ENCODE measurements at places on chromosomes 7 and 10. TPM values are rescaled to one million over a fixed set of nuclear protein-coding genes. Genes with fewer than 3 reads are reported as not detected.
A peak's percentile ranks its signal among the peaks of the same experiment; 100 is the strongest.

The PPP1R9A gene
- 16.7 TPM for polyA plus RNA-seq

DNA sequence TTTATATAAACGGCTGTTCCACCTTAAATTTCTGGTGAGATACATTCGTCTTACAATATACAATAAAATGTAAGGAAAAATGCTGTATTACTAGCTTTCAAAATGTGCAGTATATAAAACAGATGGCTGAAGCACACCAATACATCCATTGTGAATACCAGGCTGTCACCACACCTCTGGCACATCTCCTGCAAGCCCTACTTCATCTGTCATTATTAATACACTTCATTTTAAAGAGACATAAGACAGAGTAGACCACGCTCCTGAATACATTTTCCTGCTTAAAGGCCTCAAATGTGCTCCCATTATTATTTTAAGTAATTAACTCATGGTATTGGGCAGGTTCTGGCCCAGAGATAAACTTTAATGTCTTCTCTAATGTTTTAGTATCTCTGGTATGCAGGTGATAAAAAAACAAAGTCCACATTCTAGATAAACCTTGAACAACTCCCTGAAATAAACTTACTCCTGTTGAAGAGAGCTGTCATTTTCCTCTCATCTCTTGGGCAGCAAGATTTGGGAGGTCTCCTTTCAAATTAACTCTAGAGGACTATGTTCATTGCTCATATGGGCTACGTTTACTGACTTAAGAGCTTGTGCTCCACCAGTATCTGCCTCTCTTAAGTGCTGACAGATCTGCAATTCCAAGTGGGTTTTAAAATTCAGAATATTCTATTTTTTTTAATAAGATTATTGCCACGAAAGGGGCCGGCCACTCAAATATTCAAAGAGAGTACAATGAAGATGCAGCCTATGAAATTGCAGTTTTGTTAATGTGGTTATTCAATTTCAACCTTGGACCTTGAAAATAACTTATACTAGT, 396.5 kb upstream of the SEMA3D start:
- no peak for DNase-seq
- H3K36me3 ChIP-seq, result no peaks in the 10 kb centered on the region
- no peaks in the 10 kb centered on the region for H3K4me1 ChIP-seq
- H3K27me3 ChIP-seq, result no peaks in the 10 kb centered on the region

DNA sequence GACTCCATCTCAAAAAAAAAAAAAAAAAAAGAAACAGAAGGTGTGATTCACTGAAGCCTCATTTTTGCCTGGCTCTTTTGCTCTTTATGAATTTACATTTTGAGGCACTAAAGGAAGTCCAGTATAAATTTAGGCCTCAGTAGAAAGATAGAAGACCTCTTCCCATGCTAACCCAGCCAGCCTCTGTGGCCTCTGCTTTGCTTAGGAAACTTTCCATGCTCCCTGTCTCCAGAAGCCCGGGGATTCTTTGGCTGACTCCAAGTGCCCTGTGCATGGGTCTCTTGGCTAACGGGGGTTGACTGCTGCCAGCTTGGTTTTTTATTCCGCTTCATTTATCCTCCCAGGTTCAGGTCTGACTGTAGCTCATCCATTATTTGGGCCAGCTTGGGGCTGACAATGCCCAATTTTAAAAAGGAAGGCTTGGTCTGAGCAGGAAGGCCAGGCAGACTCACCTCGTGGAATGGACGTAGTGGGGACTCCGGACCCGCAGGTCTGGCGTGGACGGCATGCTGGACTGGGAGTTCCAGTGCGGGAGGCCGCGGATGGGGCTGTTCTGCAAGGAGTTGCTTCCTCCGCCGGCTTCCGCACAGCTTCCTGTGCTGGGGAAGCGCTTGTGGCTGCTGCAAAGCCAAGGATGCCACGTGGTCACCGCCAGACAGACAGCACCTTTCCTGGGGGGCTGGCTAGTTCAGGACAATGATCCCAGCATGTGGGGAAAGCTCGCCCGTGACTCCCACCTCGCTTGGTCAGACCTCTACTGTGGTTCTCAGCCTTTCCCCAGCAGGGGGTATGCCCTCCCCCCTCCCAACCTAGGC, 72.3 kb downstream of the PRPF18 start:
- peaks cover 68% of the 10 kb centered on the region for H3K36me3 ChIP-seq
- no peak overlapping the region for H3K4me3 ChIP-seq
- DNase-seq, result no peak
- H3K4me1 ChIP-seq, result no peaks in the 10 kb centered on the region

The KEL gene
- polyA plus RNA-seq, result 181 TPM

DNA sequence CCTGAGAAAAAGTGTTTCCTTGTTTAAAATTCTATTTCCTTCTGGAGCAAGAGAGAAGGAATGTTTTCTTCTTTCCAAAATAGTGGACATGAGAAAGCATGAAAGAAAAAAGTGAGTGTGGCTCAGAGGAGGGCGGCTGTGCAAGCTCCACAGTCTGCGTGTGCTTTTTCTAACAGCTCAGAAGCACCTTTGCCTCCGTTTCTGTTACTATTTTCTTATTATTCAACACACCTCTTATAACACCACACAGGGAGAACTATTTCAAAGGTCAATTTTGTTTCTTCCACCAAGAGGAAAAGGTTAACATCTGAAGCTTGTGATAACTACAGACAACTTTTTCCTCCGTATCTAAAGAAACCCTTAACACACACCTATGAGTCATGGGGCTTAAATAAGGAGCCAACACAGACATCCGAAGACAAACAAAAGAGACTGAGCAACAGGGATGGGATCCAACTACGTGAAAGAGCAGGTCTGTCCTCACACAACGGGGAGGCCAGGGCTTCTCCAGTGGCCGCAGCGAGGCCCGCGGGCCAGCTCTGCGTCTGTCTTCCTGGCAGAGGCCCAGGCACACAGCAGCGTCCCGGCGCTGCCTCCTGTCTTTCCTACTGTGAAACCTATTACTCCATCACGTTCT, 36.2 kb upstream of the NCAPG2 start:
- peaks cover 70% of the 10 kb centered on the region for H3K36me3 ChIP-seq
- peak; percentile 64 for DNase-seq
- H3K4me3 ChIP-seq, result no peak overlapping the region
- no peaks in the 10 kb centered on the region for H3K27me3 ChIP-seq
- H3K4me1 ChIP-seq, result no peaks in the 10 kb centered on the region
- H3K27ac ChIP-seq, result no peak overlapping the region

The CALHM3 gene
- polyA plus RNA-seq, result 0.13 TPM

GRCh38 chr7:138713191-138713590, 12.0 kb upstream of the SVOPL start:
- peak; percentile 10 for DNase-seq
- no peaks in the 10 kb centered on the region for H3K36me3 ChIP-seq
- no peak overlapping the region for H3K27ac ChIP-seq
- no peaks in the 10 kb centered on the region for H3K27me3 ChIP-seq
- no peak overlapping the region for H3K4me3 ChIP-seq

- H3K27ac ChIP-seq, result no peak overlapping the region
- no peaks in the 10 kb centered on the region for H3K36me3 ChIP-seq
- no peak overlapping the region for H3K4me3 ChIP-seq
- DNase-seq, result peak; percentile 20
- no peaks in the 10 kb centered on the region for H3K4me1 ChIP-seq
These were observed 191.2 kb upstream of the PRSS1 start for GRCh38 chr7:142557971-142558582.

GRCh38 chr7:28483112-28483511, 70.8 kb downstream of the CREB5 start:
- no peak overlapping the region for H3K27ac ChIP-seq
- no peak for DNase-seq
- H3K36me3 ChIP-seq, result no peaks in the 10 kb centered on the region
- no peaks in the 10 kb centered on the region for H3K4me1 ChIP-seq

GRCh38 chr7:24328894-24329293, 44.9 kb downstream of the NPY start:
- H3K4me1 ChIP-seq, result no peaks in the 10 kb centered on the region
- no peaks in the 10 kb centered on the region for H3K27me3 ChIP-seq
- H3K27ac ChIP-seq, result no peak overlapping the region

The CPED1 gene
- 12.1 TPM for polyA plus RNA-seq

- no peaks in the 10 kb centered on the region for H3K27me3 ChIP-seq
- DNase-seq, result no peak
- H3K4me1 ChIP-seq, result no peaks in the 10 kb centered on the region
These were observed 223.5 kb downstream of the SNX13 start for GRCh38 chr7:17716816-17717215.

DNA sequence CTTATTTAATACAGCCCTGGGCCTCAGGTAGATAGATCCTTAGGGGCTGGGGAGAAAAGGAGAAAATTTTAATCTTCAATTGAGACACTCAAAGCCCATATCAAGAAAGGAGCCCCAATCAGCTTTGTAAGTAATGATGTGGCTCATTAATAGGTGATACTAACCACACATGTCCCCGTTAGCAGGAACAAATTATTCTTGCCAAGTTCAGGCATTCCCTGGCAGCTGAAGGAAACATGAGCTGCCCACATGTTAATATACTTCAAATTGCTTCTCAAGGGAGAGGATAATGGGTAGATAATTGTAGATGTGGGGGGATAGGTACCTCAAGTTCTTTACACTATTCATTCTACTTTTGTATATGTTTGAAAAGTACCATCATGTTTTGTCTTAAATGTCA, 14.5 kb downstream of the IFIT5 start:
- H3K27me3 ChIP-seq, result no peaks in the 10 kb centered on the region
- no peaks in the 10 kb centered on the region for H3K36me3 ChIP-seq
- no peak overlapping the region for H3K27ac ChIP-seq

DNA sequence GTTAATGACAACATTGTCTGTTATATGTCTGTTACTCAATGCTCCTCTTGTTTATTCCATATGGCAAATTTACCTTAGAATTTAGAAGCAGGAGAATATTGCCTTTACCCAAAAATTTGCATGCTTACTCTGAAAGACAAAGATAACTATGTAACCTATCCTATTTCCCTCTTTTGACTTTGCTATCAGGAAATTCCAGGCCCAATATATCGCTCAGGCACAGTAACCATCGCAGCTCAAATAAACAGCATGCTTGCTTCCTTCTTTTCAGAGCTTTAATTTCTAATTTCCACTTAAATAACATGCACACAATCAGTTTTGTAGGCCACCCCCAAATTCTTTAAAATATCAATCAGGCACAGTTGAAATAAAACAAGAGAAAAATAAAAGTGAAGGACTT, 57.8 kb downstream of the EBLN1 start:
- H3K4me1 ChIP-seq, result no peaks in the 10 kb centered on the region
- H3K27me3 ChIP-seq, result no peaks in the 10 kb centered on the region
- no peak overlapping the region for H3K27ac ChIP-seq
- H3K4me3 ChIP-seq, result no peak overlapping the region
- DNase-seq, result no peak

Data from large intestine (tissue), 12 donors.